Head of caudate nucleus (tissue), 42 donors: ENCODE measurements at places on chromosomes 11 and 22.
A peak's percentile ranks its signal among the peaks of the same experiment; 100 is the strongest.

DNA sequence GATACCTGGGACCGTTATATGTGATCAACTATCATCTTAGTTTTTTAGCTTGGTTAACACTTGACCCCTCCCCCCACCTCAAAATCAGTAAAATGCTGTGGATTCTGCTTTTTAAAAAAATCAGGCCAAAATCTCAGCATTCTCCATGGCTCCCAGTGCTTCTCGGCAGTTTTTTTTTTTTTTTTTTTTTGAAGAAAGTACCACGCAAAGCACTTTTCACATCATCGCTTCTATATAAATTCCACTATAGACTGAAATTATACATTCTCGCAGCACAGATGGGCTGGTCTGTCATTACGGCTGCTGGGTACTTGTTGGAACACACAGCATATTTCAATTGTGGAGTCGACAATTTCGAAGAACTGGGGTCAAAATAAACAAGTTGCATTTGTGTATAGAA is 67.7 kb upstream of the PPARA start:
- DNase-seq = peak; percentile 6

DNA sequence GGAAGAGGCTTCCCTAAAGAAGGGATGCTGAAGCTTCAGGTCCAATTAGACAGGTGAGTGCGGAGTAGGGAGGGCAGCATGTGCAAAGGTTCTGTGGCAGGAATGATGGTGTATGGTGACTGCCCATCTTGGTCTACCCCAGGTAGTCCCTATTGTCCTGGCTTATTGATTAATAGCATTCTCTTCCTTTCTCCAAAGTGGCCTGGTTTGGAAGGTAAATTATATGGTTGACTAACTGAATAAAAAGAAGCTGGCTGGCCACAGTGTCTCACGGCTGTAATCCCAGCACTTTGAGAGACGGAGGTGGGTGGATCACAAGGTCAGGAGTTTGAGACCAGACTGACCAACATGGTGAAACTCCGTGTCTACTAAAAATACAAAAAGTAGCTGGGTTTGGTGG is 230.5 kb downstream of the MIAT start:
- DNase-seq = no peak

DNA sequence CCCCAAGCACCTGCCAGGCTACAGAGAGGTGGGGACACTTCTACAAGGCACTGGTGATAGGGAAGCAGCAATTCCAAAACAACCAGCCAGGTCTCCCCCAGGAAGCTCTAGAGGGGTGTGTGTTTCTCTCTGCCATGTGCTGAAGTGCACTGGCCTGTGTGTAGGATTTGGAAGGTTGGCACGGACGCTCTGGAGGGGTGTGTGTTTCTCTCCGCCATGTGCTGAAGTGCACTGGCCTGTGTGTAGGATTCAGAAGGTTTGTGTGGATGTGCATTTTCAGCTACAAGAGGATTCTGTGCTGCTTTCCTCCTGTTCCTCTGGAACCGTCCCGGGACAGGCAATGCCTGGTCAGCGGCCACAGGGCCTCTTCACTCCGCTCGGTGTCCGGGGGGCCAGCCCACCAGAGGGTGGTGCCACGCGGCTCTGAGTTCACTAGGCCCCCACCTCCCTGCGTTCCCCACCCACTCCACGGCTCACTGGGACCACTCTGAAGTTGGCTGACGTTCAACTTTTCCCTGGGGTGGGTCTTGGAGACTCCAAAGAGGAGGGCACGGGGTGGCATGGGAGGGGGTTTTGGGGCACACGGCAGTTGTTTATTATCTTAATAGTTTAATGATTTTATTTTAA is 552.8 kb downstream of the BRD1 start:
- no peak for DNase-seq

GRCh38 chr11:72965672-72966071 is 151.5 kb downstream of the ATG16L2 start:
- no peak for DNase-seq

DNA sequence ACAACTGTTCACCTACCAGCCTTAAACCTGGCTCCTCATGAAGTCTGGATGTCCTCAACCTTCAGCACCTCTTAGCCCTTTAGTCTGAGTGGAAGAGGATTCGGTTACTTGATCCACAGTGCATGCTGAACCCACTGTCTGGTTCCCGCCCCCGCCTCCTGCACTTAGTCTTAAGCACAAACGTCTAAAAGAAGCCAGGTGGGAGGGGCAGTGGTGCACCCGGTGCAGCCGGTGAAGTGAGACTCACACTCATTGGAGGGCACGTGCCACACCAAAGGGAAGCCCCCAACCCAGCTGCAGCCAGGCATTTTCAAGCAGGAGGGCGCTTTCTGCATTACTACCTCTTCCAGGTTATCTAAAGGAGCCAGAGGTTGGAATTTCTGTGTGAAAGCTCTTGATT is 146.8 kb downstream of the COMMD9 start:
- no peak for DNase-seq

DNA sequence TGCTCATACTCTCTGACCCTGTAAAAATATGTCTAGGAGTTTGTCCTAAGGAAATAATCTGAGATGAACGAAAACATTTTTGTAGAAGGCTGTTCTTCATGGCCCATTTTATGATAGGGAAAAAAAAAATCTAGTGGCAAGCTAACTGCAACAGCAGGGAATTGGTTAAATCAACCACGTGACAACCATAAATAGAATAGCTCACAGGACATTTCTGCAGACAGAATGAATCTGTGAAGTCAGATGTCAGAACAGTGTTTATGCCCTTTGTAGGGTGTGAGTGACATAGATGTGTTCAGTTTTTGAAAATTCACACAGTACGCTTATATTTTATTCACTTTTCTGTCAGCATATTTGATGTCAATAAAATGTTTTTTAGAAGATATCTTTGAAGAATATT is 16.1 kb downstream of the ARHGAP1 start:
- no peak for DNase-seq

DNA sequence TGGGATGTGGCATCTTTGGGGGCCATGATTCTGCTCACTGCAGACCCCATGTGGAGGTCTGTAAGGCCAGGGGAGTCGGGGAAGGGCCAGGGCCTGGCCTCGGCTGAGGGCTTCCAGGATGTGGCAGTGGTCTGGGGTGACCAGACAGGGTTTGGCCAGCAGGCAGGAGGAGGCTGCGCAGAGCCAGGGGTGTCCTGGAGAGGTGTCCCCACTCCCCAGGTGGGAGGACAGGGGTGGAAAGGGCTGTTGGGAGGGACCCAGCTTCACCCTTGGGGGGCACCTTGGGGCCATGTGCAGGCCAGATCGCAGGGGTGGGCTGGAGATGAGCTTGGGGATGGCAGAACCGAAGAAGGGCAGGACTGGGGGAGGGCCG is 3.4 kb downstream of the PANX2 start:
- no peak for DNase-seq

GRCh38 chr11:67304511-67305113 is 1.3 kb downstream of the SSH3 start:
- no peak for DNase-seq

GRCh38 chr11:11173316-11174025 is 179.6 kb downstream of the CSNK2A3 start:
- no peak for DNase-seq

- no peak for DNase-seq
Measured at GRCh38 chr11:1352696-1353382, 36.9 kb upstream of the BRSK2 start.

DNA sequence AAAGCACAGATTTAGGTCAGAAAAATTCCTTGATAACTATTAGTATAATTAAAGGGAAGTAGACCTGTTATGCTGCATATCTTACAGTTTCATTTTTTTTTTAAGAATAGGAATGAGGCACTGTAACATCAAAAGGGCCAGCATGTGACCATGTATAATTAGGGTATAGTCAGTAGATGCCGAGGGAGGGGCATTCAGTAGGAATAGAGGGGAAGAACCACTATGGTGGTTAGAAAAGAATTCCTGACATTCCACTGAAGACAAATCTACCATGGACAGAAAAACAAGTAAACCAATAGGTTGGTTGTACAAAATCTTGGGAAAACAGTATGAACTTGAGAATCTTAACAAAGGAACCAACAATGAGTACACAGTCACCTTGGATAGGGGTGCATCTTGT is 78.4 kb upstream of the CCDC179 start:
- no peak for DNase-seq

DNA sequence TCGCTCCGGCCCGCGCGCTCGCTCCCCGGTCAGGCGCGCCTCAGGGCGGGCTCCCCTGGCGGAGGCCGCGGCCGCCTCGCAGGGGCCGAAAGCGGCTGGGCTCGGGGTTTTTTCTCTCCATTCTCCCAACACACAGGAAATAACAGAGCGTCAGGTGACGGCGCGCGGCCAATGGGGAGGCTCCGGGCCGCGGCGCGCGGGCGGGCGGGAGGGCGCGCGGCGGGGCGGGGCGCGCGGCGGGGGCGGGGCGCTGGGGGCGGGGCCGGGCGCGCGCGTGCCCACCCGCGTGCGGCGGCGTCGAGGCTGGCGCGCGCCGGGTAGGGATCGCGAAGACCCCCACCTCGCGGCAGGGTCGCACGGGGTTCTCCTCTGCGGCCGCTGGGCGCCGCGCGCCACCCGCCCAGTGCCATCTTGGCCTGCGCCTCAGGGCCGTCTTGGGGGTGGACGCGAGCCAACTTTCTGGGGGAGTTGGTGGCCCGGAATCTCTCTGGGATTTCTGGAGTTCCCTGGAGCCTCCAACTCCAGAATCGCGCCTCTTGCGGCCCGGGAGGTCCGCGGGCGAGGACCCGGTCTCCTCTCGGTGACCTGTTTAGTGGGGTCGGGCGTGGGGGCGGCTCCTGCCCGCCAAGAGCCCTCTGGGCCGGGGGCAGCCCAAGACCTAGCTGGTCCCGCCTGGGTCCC is at the start of gene TCF20:
Gene TCF20 (minus strand): TSS at position 144 of the 681 bp plus-strand sequence. CDS start 55,348 bp downstream, outside the sequence.
- DNase-seq = peak; percentile 80

- no peak for DNase-seq
Measured at GRCh38 chr11:12577725-12578644, 96.2 kb upstream of the TEAD1 start.

GRCh38 chr11:11217929-11218628 is 135.0 kb downstream of the CSNK2A3 start:
- no peak for DNase-seq

- no peak for DNase-seq
Measured at GRCh38 chr11:58165504-58166106, 23.3 kb upstream of the OR9Q2 start.

DNA sequence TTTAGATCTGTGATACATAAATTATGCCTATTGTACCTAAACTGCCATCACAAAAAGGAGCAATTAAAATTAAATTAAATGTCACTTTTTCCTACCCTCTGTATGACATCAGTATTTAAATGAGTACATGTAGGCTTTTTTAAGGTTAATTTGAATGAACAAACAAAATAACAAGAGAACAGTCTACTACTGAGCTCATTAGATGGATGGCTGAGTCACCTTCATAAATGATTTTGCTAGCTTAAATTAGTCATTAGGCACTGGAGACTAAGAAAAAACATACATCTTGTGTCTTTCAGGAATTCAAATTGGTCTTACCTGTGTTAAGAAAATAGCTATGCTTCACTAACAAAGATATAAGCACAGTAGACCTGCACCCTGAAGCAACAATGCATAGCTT is 153.6 kb downstream of the RCN1 start:
- DNase-seq = no peak

DNA sequence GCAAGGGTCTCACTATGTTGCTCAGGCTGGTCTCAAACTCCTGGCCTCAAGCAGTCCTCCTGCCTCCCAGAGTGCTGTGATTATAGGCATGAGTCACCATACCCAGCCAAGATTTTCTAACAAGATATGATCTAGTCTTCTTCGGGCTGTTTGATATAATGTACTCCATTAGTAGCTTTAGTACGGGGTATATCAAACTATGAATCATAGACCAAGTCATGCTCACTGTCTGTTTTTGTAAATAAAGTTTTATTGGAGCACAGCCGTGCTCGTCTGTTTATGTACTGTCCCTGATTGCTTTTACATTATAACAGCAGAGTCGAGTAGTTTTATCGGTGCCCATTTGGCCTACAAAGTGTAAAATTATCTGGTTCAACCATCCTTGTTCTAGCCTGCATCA is 43.9 kb upstream of the GRIK4 start:
- no peak for DNase-seq

DNA sequence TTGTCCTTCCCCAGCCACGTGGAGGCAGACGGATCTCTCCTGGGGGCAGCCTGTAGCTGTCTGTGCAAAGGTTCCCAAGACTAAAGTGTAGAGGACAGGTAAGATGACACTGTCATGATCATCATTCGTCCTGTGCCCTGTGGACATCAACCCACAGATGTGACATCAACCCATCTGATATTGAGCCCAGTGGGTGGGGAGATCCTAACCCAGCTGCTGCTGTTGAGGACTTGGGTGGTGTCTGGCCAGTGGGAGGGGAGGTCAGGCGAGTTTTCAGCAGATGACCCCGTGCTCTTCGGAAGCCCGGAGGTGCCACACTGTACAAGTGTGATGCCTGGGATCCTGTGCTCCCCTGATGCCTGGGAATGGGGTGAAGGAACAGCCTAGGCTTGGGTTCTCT is 1.2 kb upstream of the GAL start:
- DNase-seq = no peak

- DNase-seq = peak; percentile 75
Measured at GRCh38 chr22:27100789-27101188, 443.4 kb downstream of the MIAT start.

- DNase-seq = no peak
Measured at GRCh38 chr11:103948187-103948763, 88.2 kb upstream of the DDI1 start.

- no peak for DNase-seq
Measured at GRCh38 chr11:121552154-121552553, 99.4 kb upstream of the SORL1-AS1 start.

DNA sequence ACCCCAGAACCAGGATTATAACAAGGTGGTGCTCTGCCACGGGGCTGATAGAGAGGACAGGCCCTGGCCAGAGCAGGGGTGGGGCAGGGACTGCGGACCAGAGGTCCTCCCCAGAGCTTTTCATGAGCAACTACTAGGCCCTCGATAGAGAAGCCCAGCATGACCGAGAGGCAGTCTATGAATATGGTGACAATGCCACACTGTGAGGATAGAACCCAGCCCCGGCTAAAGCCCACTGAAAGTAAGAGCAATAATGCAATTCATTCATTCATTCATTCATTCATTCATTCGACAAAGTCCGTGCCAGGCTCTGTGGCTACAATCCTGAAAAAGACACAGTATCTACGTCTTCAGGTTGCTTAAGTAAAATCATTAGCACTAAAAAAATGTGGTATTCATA is 35.6 kb upstream of the CD5 start:
- no peak for DNase-seq

GRCh38 chr11:118924591-118925585 is 838 bp downstream of the BCL9L start:
- DNase-seq = peak; percentile 72

GRCh38 chr11:61794579-61794978 is 1.9 kb downstream of the FEN1 start:
- no peak for DNase-seq

GRCh38 chr22:27892064-27892463 is 27.0 kb downstream of the PITPNB start:
- no peak for DNase-seq

GRCh38 chr11:6129635-6130034 is 22.2 kb downstream of the OR56B4 start:
- no peak for DNase-seq

GRCh38 chr22:50699756-50700386 is 27.2 kb downstream of the SHANK3 start:
- peak; percentile 28 for DNase-seq

DNA sequence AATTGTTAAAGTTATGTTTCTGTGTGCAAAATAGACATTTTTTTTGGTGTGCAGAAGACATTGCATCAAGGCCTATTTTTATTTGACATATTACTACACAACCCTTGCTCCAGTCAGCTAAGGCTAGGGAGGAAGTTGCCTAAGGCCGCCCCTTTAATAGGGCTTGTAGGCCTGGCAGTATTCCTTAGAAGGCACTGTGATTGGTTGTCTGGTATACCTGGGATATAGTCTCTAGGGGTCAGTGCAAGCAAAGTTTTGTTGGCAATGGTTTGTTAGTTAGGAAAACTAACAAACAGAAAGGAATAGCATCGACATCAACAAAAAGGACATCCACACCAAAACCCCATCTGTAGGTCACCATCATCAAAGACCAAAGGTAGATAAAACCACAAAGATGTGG is 16.9 kb downstream of the CCDC15 start:
- no peak for DNase-seq
